ENCODE measurements at places on chromosomes 5 and 9. TPM values are rescaled to one million over a fixed set of nuclear protein-coding genes. Genes with fewer than 3 reads are reported as not detected.

- no peak for DNase-seq
- no peaks in the 10 kb centered on the region for H3K36me3 ChIP-seq
- peaks cover 2% of the 10 kb centered on the region for H3K27me3 ChIP-seq
- no peak overlapping the region for H3K4me3 ChIP-seq
- H3K27ac ChIP-seq, result no peak overlapping the region
Observed at GRCh38 chr9:84718476-84718875, 48.9 kb downstream of the NTRK2 start.

ARSI gene
- 3.2 TPM for total RNA-seq

LEAP2 gene
- total RNA-seq, result 4.5 TPM

DNA sequence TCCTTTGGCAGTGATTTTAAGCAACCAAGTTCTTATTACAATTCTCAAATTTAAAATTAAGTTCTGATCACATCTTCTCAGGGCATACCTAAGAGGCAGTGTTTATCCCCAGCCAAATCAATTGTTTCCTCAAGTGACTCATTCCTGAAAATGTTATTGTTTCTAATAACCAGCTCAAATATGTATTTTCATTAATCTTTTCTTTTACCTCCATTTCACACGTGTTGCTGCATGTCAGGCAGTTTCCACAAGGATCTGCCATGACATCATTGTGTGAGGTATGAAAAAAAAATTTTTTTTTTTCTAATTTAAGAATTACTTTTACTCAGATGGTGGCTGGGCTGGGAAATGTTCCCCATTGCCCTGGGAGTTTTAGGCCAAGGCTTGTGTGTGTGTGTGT, 113.0 kb upstream of the NTRK2 start:
- DNase-seq, result no peak
- no peak overlapping the region for H3K4me3 ChIP-seq
- H3K27ac ChIP-seq, result no peak overlapping the region

ZNF883 gene
- total RNA-seq, result 1.7 TPM

DNA sequence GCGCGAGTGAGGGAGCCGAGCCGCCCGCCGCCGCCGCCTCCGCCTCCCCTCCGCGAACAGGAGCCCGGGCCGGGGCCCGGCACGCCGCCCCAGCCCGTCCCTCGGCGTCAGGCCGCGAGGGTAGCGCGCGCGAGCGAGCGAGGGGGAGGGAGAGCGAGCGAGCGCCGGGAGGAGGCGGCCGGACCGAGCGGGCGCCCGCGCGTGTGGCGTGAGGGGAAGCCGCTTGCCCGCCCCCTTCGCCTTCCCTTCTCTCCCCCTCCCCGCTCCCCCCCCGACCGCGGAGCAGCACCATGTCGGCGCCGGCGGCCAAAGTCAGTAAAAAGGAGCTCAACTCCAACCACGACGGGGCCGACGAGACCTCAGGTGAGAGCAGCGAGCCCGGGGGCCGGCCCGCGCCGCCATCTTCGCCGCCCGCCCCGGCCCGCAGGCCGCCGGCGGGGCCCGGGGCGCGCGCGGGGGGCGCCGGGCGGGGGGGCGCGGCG, 312 bp downstream of the SET start:
- H3K27me3 ChIP-seq, result no peaks in the 10 kb centered on the region
- H3K4me1 ChIP-seq, result peaks cover 47% of the 10 kb centered on the region

- H3K27ac ChIP-seq, result no peak overlapping the region
- no peaks in the 10 kb centered on the region for H3K4me1 ChIP-seq
- no peak overlapping the region for H3K4me3 ChIP-seq
Observed at GRCh38 chr9:25442526-25442925, 235.7 kb downstream of the TUSC1 start.

TNFSF15 gene
- total RNA-seq, result 0.55 TPM

- H3K27me3 ChIP-seq, result no peaks in the 10 kb centered on the region
- no peaks in the 10 kb centered on the region for H3K36me3 ChIP-seq
- H3K4me3 ChIP-seq, result no peak overlapping the region
- no peak overlapping the region for H3K27ac ChIP-seq
- no peaks in the 10 kb centered on the region for H3K4me1 ChIP-seq
Observed at GRCh38 chr9:130437011-130437789, 7.6 kb upstream of the ASS1 start.

- H3K27me3 ChIP-seq, result no peaks in the 10 kb centered on the region
- H3K4me3 ChIP-seq, result no peak overlapping the region
- no peaks in the 10 kb centered on the region for H3K36me3 ChIP-seq
- DNase-seq, result no peak
- peaks cover 14% of the 10 kb centered on the region for H3K4me1 ChIP-seq
- no peak overlapping the region for H3K27ac ChIP-seq
Observed at GRCh38 chr9:129135476-129135875, 24.3 kb downstream of the PTPA start.

GRCh38 chr9:34545497-34545896, 22.7 kb upstream of the ENHO start:
- H3K27me3 ChIP-seq, result peaks cover 14% of the 10 kb centered on the region
- no peaks in the 10 kb centered on the region for H3K36me3 ChIP-seq
- no peaks in the 10 kb centered on the region for H3K4me1 ChIP-seq
- H3K4me3 ChIP-seq, result no peak overlapping the region

- H3K4me1 ChIP-seq, result no peaks in the 10 kb centered on the region
- no peak for DNase-seq
- H3K4me3 ChIP-seq, result no peak overlapping the region
Observed at GRCh38 chr5:65708145-65708544, 13.8 kb downstream of the SGTB start.

GRCh38 chr9:90097237-90097636, 492.4 kb downstream of the GADD45G start:
- H3K4me3 ChIP-seq, result no peak overlapping the region
- no peaks in the 10 kb centered on the region for H3K4me1 ChIP-seq
- peaks cover 79% of the 10 kb centered on the region for H3K27me3 ChIP-seq
- no peaks in the 10 kb centered on the region for H3K36me3 ChIP-seq
- H3K27ac ChIP-seq, result no peak overlapping the region

F12 gene
- total RNA-seq, result 14.5 TPM

- H3K4me3 ChIP-seq, result no peak overlapping the region
- no peaks in the 10 kb centered on the region for H3K27me3 ChIP-seq
- DNase-seq, result no peak
- H3K36me3 ChIP-seq, result no peaks in the 10 kb centered on the region
- peaks cover 13% of the 10 kb centered on the region for H3K4me1 ChIP-seq
Observed at GRCh38 chr9:131712151-131712716, 27.6 kb downstream of the RAPGEF1 start.

DNA sequence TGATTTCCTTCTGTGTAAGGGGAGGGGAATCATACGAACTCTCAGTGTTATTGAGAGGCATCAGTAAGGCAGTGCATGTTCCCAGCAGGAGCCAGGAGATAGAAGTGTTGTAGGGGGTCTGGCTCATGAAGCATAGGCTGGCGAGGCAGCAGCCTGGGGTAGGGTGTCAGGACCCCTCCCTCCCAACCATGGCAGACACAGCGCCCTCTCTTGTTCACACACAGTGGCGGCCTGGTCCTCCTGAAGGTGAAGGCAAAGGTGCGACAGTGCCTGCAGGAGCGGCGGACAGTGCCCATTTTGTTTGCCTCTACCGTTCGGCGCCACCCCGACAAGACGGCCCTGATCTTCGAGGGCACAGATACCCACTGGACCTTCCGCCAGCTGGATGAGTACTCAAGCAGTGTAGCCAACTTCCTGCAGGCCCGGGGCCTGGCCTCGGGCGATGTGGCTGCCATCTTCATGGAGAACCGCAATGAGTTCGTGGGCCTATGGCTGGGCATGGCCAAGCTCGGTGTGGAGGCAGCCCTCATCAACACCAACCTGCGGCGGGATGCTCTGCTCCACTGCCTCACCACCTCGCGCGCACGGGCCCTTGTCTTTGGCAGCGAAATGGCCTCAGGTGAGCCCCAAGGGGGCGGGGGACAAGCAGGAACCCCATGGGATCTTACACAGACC, 4.7 kb downstream of the SLC27A4 start:
- no peak overlapping the region for H3K27ac ChIP-seq
- DNase-seq, result no peak
- no peaks in the 10 kb centered on the region for H3K27me3 ChIP-seq
- 0 out of 2 replicates have a peak, but pooled peaks cover 7% of the 10 kb centered on the region for H3K36me3 ChIP-seq

CTXN3 gene
- not detected for total RNA-seq

LMNB1 gene
- 117 TPM for total RNA-seq

DNA sequence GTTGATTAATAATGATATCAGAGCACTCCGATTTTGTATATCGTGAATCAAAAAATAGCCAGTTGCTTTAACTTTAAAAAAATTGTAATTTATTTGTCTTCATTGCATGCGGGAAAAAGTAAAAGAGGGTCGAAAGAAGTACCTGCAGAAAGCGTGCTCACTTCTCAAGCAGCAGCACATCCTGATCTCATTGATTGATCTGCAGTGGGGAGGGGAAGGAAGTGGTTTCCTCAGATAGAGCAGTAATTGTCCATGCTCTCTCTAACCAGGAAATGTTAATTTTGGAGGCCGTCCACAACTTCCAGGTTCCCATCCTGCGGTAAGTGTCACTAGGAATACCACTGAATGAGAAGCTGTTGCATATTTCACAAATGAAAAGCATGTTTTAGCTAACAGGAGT, 63.2 kb downstream of the SYK start:
- H3K4me1 ChIP-seq, result 0 out of 2 replicates have a peak, but pooled peaks cover 5% of the 10 kb centered on the region
- H3K27me3 ChIP-seq, result no peaks in the 10 kb centered on the region
- H3K27ac ChIP-seq, result no peak overlapping the region
- DNase-seq, result no peak
- H3K36me3 ChIP-seq, result peaks cover 2% of the 10 kb centered on the region
- H3K4me3 ChIP-seq, result no peak overlapping the region

DNA sequence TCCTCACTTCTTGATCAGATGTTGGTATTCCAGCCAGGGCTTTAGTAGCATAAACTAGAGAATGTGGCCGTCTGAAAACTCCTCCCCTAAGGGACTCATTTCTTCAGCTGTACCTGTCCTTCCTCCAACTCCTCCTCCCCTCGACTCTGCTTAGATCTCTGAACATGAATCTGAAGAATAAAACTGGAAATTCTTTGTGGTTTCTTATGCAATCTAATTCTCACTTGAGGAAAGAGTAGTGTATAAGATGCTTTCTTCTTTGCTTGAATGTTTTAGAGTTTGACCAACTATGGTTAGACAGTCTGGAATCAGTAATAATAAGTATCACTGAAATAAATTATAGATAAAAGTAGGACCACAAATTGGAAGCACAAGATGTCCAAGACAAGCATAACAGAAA, 128.5 kb downstream of the LRRC70 start:
- H3K27me3 ChIP-seq, result peaks cover 14% of the 10 kb centered on the region
- H3K4me1 ChIP-seq, result no peaks in the 10 kb centered on the region
- no peak for DNase-seq
- no peaks in the 10 kb centered on the region for H3K36me3 ChIP-seq

DNA sequence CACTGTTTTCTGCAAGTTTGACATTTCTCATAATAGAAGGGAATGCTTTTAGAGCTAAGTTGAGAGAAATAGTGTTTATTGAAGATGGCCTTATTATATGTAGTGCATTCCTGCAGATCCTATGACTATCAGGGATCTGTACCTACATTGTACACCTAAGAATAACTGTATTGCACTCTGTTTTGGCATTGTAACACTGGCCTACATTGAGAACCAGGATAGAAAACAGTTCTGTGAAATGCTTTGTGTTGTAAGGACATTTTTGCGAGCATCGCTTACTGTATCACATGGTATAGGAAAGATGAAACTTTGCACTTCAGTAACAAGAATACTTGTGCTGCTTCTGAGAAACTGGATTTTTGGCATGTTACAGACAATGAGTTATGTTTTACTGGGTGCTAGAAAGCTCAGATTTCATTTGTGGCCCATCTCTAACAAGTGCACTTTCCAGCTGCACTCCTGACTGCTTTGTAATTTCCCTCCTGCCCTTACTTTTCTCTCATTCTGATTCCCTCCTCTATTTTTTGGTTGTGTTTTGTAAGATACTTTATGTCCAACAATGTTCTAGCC, 30.6 kb downstream of the C9orf85 start:
- no peak for DNase-seq
- peaks cover 5% of the 10 kb centered on the region for H3K36me3 ChIP-seq
- peaks cover 29% of the 10 kb centered on the region for H3K4me1 ChIP-seq
- H3K27ac ChIP-seq, result no peak overlapping the region

DNA sequence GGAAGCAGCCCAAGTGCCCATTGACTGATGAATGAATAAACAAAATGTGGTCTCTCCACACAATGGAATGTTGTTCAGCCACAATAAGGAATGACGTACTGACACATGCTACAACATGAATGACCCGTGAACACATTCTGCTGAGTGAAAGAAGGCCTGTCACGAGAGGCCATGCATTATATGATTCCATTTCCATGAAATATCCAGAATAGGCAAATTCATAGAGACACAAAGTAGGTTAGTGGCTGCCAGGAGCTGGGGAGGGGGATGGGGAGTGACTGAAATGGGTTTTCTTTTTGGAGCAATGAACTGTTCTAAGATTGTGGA, 41.4 kb downstream of the BICD2 start:
- H3K4me1 ChIP-seq, result no peaks in the 10 kb centered on the region
- no peaks in the 10 kb centered on the region for H3K36me3 ChIP-seq
- no peaks in the 10 kb centered on the region for H3K27me3 ChIP-seq

DNA sequence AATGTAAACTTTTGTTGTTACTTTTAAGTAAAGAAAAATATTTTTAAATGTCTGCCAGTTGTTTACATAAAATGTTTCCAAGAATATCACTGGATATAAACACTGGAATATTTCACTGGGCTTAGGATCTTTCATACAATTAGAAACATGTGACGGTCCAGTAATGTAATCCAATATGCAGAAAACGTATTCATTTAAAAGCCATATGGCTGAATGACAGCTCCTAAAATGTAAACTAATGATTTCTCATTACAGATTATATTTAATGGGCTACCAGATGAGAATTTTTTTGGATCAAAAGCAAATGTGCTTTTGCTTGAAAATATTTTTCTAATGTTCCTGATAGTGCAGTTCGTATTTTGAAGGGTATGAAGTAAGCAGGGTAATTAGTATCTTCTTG, 124.3 kb downstream of the TTC39B start:
- H3K4me1 ChIP-seq, result no peaks in the 10 kb centered on the region
- no peak overlapping the region for H3K4me3 ChIP-seq
- no peak for DNase-seq
- no peak overlapping the region for H3K27ac ChIP-seq
- no peaks in the 10 kb centered on the region for H3K27me3 ChIP-seq

MEIKIN gene
- total RNA-seq, result not detected

DNA sequence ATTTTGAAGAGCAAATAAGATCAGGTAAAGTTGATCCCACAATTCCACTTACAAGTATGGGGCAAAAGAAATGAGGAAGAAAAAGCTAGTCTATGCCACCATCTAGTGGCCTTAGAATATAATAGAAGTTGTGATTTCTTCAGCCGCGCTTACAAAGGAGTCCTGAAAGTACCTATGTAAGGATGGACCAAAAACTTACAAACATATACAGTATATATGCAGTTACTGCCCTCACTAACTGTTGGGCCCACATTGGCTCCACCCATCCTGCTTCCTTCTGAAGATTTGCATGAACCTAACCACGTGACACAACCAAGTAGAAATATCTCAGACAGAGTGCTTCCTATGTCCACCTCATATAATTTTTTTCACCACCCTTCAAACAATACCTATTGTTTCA, 11.7 kb upstream of the OR13D1 start:
- H3K4me3 ChIP-seq, result no peak overlapping the region
- peak; percentile 38 for DNase-seq
- no peaks in the 10 kb centered on the region for H3K4me1 ChIP-seq
- H3K27me3 ChIP-seq, result no peaks in the 10 kb centered on the region
- H3K27ac ChIP-seq, result no peak overlapping the region
